Activated CD4-positive, alpha-beta memory T cell treated with anti-CD3 and anti-CD28 coated beads for 36 hours (primary cell): ENCODE measurements at places on chromosomes 11 and 22.

- no peak for DNase-seq
Observed at GRCh38 chr11:87012089-87012488, 25.6 kb upstream of the TMEM135 start.

GRCh38 chr22:35315141-35315854 is 15.6 kb downstream of the TOM1 start:
- no peak for DNase-seq

- DNase-seq, result peak; percentile 77
Observed at GRCh38 chr22:22787786-22788459, 99.7 kb upstream of the IGLL5 start.

DNA sequence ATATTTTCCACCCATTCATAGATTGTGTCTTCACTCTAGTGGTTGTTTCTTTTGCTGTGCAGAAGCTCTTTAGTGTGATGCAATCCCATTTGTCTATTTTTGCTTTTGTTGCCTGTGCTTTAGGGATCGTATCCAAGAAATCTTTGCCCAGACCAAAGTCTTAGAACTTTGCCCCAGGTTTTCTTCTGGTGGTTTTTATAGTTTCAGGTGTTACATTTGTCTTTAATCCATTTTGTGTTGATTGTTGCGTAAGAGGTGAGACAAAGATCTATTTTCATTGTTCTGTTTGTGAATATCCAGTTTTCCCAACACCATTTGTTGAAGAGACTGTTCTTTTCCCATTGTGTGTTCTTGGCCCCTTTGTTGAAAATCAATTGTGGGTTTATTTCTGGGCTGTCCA is 6.4 kb downstream of the IL10RA start:
- DNase-seq, result no peak

DNA sequence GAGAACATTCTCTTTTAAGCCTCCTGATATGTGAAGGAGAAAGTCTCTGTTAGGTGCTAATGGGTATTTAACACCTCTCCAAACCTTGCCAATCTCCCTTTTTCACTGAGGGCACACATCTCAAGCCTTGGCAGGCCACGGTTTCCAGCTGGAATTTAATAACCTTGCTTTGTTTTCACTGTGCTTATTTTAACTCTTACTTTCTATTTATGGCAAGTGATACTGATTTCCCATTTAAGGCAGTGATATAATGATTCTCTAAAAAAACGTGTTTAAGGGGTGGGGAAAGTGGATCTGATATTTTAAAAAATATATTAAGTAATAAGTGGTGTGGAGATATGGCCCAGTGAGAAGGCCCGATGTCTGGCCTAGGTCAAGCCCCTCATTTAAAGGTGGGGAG is 1.1 kb upstream of the RASD2 start:
- no peak for DNase-seq

- no peak for DNase-seq
Observed at GRCh38 chr11:126115127-126115495, 52.4 kb upstream of the CDON start.

GRCh38 chr22:22710719-22711531 is 66.5 kb downstream of the GGTLC2 start:
- peak; percentile 81 for DNase-seq

- no peak for DNase-seq
Observed at GRCh38 chr11:42625757-42626665, 685.8 kb upstream of the API5 start.

DNA sequence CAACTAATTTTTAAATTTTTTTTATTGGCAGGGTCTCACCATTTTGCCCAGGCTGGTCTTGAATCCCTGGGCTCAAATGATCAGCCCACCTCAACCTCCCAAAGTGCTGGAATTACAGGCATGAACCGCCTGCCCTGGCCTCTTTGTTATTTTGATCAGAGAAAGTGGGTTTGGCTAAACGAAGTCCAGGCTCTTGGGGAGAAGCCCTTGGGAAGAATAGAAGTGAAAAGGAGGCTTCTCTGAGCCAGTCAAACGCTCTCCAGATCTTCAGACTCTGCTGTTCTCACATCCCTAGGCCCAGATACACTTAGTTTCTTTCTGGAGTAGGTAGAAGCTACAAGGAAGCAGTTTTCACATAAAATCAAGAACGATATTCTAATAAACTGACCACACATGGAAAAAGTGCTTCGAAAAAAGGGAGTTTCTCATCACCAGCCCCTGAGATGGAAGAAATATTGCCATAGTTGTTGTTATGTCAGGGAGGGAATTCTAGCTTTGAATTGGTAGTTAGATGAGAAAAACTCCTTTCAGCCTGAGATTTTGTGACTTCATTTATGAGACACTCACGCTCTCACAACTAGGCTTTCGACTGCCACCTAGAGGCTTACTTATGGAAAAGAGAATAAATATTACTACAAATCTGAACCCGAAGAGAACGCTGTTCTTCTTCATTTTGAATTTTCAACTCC is 41.7 kb upstream of the AQP11 start:
- peak; percentile 21 for DNase-seq

GRCh38 chr22:19757985-19758895 is 2.3 kb upstream of the TBX1 start:
- no peak for DNase-seq

- DNase-seq, result no peak
Observed at GRCh38 chr11:48064306-48064705, 83.9 kb downstream of the PTPRJ start.

DNA sequence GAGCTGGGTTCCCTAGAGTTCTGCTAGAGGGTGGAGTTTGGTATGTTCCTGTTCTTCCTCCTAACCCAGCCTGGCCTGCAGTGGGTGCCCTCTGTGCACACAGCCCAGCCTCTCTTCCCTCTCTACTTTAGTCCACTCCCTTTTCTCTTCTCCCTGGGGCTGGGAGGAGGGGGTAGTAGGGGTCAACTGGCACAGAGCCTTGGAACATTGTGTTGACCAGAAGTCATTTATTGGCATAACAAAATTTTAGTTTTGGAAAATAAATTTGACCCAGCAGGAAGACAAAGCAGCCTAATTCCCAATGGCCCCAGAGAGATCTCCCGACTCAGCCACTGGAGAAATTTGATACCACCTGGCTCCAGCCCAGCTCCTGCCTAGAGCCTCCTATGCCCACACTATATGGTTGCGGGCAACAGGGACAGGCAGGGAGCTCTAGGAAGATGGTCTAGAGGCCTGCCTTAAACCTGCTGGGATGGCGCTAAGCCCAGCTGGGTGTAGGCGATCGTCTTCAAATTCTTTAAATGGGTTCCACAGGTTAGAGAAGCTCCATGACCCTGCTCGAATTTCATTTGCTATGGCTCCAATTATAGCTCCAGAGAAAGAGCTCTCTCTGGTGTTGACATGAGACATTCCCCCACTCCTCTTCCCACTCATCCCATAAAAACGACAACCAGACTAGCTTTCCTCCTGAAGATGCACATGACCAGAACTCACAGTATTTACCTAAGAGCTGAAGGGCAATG is 9.9 kb downstream of the PCSK7 start:
- no peak for DNase-seq

- no peak for DNase-seq
Observed at GRCh38 chr11:111476956-111477355, 35.2 kb downstream of the BTG4 start.

DNA sequence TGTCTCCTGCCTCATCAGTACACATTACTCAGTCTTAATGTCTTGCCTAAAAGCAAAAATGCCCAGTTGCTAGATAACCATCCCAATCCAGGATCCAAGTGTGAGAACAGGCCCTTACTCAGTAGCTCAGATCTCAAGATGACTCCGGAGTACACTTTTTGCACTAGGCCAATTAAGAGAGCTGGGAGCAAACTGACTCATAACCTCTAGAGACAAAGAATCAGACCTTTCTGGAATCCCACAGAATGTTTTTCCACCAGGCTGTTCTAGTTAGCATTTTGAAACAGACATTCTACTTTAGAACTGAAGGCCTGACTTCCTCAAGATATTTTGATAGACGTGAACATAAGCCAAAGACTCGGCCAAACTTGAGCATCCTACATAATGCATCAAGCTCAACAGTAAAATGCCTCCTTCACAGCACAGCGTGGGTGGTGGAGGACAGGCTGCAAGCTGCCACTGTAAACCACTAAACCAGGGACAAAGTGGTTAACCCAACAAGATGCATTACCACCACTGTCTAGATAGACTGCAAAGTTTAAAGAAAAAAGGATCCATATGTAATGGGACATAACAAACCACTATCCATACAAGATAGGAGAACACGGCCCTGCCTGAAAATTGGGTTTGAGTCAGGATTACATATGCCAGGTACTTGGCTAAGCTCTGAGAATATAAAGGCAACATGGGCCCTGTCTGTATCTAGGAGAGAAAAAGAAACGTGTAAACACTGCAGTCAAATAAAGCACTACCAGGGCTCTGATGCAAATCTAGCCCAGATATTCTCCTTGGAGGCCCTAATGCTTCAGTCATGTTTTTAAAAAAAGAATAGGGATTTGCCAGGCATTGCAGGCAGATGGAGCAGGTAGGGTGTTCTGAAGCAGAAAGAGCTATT is 48.3 kb downstream of the MYH9 start:
- peak; percentile 67 for DNase-seq

DNA sequence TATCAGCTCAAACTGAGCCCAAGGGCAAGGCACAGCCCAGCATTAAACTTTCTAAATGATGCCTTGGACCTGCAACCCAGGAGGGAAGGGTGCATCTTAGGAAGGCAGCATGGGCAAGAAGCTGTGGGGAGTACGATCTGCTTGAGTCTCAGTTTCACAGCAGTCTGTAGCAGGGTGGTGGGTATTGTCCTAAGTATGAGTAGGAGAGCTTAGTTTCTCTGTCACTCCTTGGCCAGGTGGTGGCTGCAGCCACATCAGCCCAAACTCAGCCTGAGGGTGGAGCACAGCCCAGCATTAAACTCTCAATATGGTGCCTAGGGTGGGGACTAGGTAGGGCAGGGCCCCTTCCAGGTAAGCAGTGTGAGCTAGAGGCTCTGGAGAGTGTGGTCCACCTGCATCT is 85.5 kb downstream of the ACER3 start:
- DNase-seq, result no peak

- no peak for DNase-seq
Observed at GRCh38 chr22:38675833-38676232, 5.9 kb upstream of the TOMM22 start.

GRCh38 chr11:123822599-123822998 is 16.4 kb upstream of the OR6M1 start:
- no peak for DNase-seq

GRCh38 chr11:74766905-74767304 is 18.3 kb downstream of the RNF169 start:
- DNase-seq, result no peak

GRCh38 chr11:134041791-134042696 is 26.8 kb upstream of the JAM3 start:
- no peak for DNase-seq

GRCh38 chr11:70604630-70605467 is 206.5 kb downstream of the CTTN start:
- no peak for DNase-seq

DNA sequence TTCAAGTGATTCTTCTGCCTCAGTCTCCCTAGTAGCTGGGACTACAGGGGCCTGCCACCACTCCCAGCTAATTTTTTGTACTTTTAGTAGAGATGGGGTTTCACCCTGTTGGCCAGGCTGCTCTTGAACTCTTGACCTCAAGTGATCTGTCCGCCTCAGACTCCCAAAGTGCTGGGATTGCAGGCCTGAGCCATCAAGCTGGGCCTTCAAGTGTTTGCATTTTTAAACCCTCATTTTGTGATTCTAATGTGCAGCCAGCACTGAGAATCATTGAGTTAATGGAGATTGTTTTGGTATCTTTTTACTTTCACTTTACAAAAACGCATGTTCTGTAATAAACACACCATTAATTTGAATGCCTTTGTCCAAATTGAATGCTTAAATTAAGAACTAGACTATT is 3.4 kb downstream of the TYR start:
- no peak for DNase-seq

DNA sequence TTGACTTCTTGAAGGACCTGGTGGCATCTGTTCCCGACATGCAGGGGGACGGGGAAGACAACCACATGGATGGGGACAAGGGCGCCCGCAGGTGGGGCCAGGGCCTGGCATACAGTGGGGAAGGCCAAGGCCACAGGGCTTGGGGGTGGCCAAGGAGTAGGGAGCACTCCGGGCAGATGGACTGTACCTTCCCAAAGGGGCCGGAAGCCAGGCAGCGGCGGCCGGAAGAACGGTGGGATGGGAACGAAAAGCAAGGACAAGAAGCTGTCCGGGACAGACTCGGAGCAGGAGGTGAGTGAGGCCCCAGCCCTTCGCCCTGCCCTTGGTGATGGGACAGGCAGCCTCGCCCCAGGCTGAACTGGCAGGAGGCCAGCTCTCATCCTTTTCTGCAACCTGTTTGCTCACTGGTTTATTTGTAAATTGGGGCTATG is 1.2 kb downstream of the DRAP1 start:
- DNase-seq, result no peak

GRCh38 chr11:108223348-108224149 is 682 bp downstream of the ATM start:
- DNase-seq, result peak; percentile 55

DNA sequence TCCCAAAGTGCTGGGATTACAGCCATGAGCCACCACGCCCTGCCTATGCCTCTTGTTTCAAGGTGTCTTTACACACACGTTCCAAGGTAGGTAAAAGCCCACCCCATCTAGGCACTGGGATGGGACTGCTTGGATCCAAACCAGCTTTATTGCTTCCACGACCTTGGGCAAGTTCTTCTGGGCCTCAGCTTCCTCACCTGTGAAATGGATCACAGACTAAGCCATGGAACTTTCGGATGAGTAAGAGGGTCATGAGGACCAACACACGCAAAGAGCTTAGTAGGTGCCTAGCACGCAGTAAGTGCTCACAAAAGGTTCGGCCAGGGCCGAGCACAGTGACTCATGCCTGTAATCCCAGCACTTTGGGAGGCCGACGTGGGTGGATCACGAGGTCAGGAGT is 15.6 kb downstream of the RHOD start:
- DNase-seq, result no peak

DNA sequence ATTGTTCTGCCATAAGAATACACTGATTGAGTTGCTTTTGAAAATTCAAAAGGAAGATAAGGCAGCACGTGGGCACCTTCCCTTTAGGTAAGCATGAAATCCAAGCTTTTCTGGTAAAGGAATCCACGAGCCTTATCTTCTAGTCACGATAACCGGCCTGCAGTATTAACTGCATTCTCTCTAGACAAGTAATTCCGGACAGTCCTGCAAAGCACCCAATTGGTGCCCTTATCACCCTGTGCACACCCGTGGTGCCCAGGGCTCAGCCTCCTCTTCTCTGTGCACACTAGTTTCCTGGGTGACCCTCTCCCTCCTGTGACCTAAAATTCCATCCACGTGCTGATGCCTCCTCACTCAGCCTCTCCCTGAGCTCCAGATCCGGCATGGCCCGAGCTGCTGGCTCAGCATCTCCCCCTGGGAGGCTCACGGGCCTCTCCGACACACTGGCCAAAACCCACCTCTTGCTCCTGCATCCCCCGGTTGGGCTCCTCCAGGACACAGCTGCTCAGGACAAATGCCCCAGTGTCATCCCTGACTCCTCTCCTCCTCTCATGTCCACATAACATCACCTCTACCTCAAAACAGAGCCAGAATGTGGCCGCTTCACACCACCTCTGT is 63.7 kb downstream of the PACSIN2 start:
- DNase-seq, result no peak

- no peak for DNase-seq
Observed at GRCh38 chr11:60362241-60362640, 16.1 kb upstream of the MS4A7 start.
